ENCODE measurements at places on chromosomes 5 and 9. TPM values are rescaled to one million over a fixed set of nuclear protein-coding genes. Genes with fewer than 3 reads are reported as not detected.

DNA sequence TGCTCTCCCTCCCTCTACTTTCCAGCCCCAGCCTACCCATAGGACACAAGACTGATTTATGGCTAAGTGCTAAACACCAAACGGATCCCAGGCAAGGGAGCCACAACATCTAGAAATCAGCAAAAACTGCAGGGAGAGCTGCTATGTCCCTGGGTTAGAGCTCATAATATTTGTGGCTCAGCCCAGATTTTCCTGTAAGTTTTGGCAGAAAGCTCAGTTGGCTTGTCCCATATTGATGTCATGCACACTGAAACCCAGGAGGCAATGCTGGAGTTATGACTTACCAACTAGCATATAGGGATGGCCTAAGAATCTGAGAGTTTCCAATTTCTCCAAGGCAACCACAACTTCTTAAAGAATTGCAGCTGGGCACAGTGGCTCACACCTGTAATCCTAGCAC lies 44.7 kb upstream of the MYOT start:
- no peaks in the 10 kb centered on the region for H3K36me3 ChIP-seq
- no peak overlapping the region for H3K4me3 ChIP-seq
- peaks cover 2% of the 10 kb centered on the region for H3K27me3 ChIP-seq

DNA sequence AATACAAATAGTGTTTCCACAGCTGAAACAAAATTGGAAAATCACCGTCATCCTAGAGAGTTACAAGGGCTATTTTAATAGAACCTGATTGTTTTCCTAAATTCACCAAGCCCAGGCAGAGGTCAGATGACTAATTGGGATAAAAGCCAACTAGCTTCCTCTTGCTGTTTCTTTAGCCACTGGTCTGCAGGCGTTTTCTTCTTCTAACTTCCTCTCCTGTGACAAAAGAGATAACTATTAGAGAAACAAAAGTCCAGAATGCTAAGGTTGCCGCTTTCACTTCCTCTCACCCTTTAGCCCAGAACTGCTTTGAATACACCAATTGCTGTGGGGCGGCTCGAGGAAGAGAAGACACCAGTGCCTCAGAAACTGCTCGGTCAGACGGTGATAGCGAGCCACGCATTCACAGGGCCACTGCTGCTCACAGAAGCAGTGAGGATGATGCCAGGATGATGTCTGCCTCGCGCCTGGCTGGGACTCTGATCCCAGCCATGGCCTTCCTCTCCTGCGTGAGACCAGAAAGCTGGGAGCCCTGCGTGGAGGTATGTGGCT lies at the start of gene TLR4:
Gene TLR4 (plus strand): TSS at position 380 of the 552 bp plus-strand sequence. CDS start 70 bp downstream, at position 450.
- no peaks in the 10 kb centered on the region for H3K36me3 ChIP-seq
- no peaks in the 10 kb centered on the region for H3K4me1 ChIP-seq
- no peak for DNase-seq
- no peak within 1 kb of the TSS for H3K27ac ChIP-seq

DNA sequence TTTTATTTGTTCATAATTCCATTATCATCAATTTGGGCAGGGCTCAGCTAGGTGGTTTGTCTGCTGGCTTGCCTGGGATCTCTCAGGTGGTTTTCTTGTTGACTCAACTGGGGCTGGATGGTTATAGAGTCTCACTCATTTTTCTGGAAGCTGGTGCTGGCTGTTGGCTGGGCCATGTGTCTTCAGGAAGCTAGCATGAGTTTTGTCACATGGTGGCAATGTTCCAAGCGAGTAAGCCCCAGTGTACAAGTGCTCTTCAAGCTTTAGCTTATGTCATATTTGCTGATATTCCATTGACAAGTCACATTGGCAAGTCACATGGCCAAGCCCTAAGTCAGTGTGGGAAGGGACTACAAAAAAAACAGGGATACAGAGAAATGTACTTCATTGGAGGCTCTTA lies 2.3 kb upstream of the RASEF start:
- no peaks in the 10 kb centered on the region for H3K27me3 ChIP-seq
- no peaks in the 10 kb centered on the region for H3K4me1 ChIP-seq
- no peak overlapping the region for H3K27ac ChIP-seq

DNA sequence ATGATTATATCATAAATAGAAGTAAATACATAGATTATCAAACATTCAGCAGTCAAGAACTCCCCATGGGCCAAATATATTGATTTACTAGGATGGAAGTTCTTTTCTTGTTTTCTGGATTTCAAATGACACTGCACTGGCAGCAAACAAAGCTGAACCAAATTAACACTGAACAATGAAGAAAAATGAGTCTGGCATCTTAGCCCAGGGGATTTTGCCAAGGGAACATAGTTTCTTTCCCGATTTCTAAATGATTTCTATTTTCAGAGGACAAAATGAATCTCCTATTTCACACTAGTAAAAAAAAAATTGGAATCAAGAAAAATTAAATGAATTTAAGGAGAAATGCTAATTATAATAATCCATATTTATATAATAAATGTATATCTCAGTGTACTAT lies 116.9 kb upstream of the FAM174A start:
- peaks cover 2% of the 10 kb centered on the region for H3K27me3 ChIP-seq
- H3K4me1 ChIP-seq: no peaks in the 10 kb centered on the region
- no peak overlapping the region for H3K4me3 ChIP-seq
- H3K27ac ChIP-seq: no peak overlapping the region
- no peak for DNase-seq

DNA sequence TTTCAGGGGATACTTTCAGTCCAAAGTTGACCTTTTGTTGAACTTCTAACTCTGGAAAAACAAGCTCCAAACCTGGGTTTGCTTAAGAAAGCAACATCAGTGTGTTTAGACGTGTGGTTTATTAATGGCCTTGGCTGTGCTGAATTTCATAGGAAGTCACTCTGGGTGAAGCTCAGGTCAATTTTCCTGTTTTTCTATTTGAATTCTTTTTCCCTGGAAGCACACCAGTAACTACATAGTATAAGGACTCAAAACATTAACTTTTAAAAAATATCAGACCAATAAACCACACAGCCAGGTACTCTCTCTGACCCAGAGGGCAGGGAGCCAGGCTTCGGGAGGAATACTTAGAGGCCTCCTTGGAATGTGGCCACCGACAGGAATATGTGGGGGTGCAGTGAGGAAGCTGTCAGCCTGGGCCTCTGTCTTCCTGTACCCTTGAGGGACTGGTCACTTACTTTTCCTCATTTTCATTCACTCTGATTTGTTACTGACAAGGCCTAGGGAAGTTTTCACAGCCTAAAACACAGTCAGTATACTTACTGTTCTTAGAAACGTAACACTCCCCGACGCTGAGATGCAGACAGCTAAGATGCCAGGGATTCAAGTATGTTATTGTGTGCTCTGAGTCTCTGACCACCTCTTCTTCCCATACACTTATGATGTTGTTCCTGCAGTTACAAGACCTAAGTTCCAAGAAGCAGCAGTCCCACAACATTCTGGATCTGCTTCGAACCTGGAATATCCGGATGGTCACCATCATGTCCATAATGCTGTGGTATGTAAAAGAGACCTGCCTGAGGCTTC lies 18.9 kb downstream of the SLC22A5 start:
- DNase-seq: no peak
- H3K4me1 ChIP-seq: peaks cover 15% of the 10 kb centered on the region
- no peak overlapping the region for H3K27ac ChIP-seq
- peaks cover 1% of the 10 kb centered on the region for H3K36me3 ChIP-seq
- H3K4me3 ChIP-seq: no peak overlapping the region

DNA sequence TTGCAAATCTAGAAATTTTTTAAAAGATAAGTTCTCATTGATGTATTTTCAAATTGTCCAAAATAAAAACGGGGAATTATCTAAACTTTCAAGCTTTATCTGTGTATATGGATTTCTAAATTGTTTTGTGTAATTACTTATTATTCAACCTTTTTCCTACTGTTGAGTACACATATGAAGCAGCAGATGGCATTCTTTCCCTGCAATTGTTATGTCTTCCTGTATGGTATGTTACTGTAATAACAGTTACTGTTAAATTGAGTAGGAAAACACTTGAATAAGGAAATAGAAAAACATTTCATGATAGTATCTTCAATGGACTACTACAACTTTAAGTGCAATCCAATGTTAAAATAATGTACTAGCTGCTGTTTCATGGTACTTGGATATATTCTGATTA lies 124.8 kb downstream of the RANBP17 start:
- H3K4me1 ChIP-seq: no peaks in the 10 kb centered on the region
- H3K36me3 ChIP-seq: no peaks in the 10 kb centered on the region
- no peaks in the 10 kb centered on the region for H3K27me3 ChIP-seq

GRCh38 chr5:88882276-88883038 lies 527 bp downstream of the MEF2C start:
- H3K27me3 ChIP-seq: peaks cover 25% of the 10 kb centered on the region
- H3K4me3 ChIP-seq: peak overlapping the region; percentile 35
- no peak for DNase-seq
- no peak overlapping the region for H3K27ac ChIP-seq
- no peaks in the 10 kb centered on the region for H3K36me3 ChIP-seq

GRCh38 chr5:147619281-147619878 lies 109.5 kb upstream of the DPYSL3 start:
- H3K27me3 ChIP-seq: no peaks in the 10 kb centered on the region
- no peaks in the 10 kb centered on the region for H3K4me1 ChIP-seq
- H3K36me3 ChIP-seq: no peaks in the 10 kb centered on the region

DNA sequence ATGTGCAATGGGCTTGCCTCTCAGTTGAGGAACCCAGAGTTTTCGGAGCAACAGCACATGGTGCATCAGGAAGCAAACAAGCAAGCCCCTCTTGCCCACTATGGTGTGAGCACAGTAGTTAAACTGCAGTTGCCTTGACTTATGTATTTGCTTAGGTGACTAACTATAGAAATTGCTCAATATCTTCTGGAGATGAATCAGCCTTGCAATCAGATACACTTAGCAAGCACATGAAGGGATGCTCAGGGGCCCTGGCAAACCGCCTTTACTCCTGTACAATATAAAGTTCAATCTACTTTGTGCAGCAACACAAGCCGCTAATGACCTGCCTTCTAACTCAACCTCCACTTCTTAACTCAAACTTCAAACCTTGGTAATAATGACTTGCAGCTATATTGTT lies 581.7 kb upstream of the RIOK2 start:
- H3K27ac ChIP-seq: no peak overlapping the region
- no peaks in the 10 kb centered on the region for H3K36me3 ChIP-seq
- H3K4me1 ChIP-seq: no peaks in the 10 kb centered on the region
- no peak for DNase-seq
- H3K4me3 ChIP-seq: no peak overlapping the region

PHYHD1 gene
- 0.52 TPM for total RNA-seq

TSLP gene
- total RNA-seq: not detected

TMEM171 gene
- not detected for total RNA-seq

AIF1L gene
- total RNA-seq: 0.12 TPM

All from CD4-positive, CD25-positive, alpha-beta regulatory T cell (primary cell).